ENCODE measurements at places on chromosomes 5 and 9. TPM values are rescaled to one million over a fixed set of nuclear protein-coding genes. Genes with fewer than 3 reads are reported as not detected.

Gene DND1
- total RNA-seq, result not detected

Gene C9
- total RNA-seq, result not detected

Gene IFNA2
- not detected for total RNA-seq

Gene KCTD16
- 0.04 TPM for total RNA-seq

Gene EGFLAM
- 8.8 TPM for total RNA-seq

Gene PDE6A
- not detected for total RNA-seq

Gene TEX48
- not detected for total RNA-seq

Gene PCDHA6
- total RNA-seq, result 0.82 TPM

Measured in right atrium auricular region (tissue), 2 donors.